ENCODE measurements at places on chromosomes 5 and 9.

GRCh38 chr5:81537905-81538547, 144.1 kb upstream of the ACOT12 start:
- DNase-seq, result no peak

GRCh38 chr5:27434335-27434734, 395.9 kb upstream of the CDH9 start:
- no peak for DNase-seq

- no peak for DNase-seq
Measured at GRCh38 chr9:121892706-121893105, 200.4 kb downstream of the TTLL11 start.

DNA sequence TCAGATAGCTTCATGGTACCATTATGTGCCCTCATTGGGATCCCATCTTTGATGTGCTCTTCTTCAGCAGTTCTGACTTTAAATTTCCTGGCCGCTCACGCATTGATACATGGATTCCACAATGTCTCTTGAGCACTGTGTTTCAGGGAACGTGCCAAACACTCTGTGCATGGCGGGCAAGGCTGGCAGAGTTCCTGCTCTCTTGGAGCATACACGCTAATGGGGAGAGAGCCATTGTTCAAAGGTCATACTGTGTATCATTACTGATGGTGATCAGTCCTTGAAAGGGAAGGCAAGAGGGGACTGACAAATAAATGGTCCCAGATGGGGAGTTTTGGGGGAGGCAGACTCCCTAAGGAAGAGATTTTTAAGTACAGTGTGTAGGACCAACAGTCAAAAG, 52.3 kb downstream of the AMBP start:
- DNase-seq, result no peak

DNA sequence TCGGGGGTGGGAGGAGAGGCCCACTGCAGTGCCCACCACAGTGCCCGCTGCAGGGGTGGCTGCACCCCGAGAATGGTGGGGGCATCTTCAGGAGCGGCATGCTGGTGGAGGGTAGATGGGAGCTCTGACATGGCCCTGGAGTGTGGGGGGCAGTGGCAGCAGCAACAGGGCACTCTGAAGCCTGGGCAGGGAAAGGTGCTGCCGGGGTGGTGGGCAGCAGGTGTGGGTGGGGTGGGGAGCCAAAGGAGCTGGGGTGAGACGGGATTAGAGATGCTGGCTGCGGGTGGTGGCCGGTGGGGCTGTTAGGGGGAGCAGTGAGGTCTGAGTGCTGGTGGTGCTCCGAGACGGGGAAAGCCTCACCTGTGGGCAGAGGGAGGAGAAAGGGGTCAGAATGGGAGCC, 18.0 kb downstream of the FAM193B start:
- no peak for DNase-seq

GRCh38 chr9:123262338-123262737, 6.0 kb downstream of the STRBP start:
- no peak for DNase-seq

DNA sequence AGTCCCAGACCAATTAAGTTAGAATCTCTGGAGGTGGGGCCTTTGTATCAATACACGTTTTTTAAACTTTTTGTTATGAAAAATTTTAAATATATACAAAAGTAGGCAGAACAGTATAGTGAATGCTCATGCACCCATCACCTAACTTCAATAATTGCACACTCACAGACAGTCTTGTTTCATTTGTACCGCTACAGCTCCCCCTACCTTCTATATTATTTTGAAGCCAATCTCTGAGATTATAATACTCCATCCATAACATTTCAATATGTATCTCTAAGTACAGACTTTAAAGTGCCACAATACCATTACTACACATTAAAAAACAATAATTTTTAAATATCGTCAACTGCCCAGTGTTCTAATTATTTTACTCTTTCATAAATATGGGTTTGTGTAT, 32.9 kb downstream of the ISL1 start:
- DNase-seq, result no peak

DNA sequence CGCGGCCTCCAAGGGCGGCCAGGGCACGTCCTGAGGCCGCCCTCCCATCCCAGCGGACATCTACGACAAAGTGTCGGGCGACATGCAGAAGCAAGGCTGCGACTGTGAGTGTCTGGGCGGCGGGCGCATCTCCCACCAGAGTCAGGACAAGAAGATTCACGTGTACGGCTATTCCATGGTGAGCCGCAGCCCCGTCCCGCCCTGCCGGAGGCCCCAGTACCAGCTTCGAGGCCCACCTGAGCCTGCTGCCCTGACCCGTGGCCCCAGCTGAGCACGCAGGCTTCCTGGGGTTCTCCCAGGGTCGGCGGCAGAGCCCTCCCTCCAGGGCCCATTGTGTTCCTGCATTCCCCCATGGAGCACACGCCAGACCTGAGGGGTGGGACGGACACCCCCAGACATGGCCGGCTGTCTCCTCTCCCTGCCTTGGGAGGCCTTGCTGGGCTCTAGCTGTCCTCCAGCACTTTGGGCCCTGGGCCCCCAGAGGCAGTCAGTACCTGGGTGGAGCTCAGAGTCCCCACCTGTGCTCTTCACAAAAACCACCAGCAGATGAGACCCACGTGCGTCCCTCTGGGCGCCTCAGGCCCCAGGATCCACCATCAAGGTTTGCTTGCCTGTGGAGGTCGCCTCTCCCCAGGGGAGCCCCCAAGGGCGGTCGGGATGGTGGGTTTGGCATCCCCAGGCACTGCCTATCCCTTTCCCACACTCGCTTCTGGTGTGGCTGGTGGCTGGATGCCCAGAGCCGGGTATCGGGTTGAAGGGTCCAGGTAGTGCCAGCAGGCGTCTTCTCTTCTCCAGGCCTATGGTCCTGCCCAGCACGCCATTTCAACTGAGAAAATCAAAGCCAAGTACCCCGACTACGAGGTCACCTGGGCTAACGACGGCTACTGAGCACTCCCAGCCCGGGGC, 1.0 kb downstream of the PHPT1 start:
- DNase-seq, result no peak

GRCh38 chr9:116900543-116900942, 213.4 kb downstream of the TRIM32 start:
- no peak for DNase-seq

DNA sequence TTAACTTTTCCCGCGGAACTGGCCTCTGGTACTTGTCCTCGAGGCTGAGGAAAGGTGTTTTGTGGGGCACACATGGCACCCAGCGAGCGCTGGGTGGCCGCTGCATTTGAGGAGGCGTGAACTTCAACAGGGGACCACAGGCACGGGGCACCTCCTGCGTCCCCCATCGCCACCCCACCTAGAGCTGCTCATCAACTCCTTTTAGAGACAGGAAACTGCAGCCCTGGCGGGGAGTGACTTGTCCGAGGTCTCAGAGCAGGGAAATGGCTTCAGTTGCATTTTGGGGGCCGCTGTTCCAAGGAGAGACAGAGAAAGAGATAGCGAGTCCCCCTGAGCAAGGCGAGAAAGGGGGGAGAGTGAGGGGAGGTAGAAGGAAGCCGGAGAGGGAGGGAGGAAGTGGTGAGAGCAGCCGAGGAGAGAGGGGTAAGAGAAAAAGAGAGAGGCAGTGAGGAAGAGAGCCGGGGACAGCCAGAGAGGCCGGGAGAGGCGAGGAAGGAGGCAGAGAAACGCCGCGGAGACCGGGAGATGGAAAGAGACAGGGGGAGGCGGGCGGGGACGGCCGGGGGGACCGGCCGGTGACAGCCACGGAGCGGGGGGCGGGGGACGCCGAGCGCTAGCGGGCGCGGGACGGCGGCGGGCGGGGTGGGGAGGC, 12.5 kb upstream of the LHX2 start:
- DNase-seq, result no peak

Measured in activated T-cell treated with anti-CD3 and anti-CD28 coated beads for 24 hours (primary cell).